H7 (cell line): ENCODE measurements at places on chromosomes 16 and 17. TPM values are rescaled to one million over a fixed set of nuclear protein-coding genes. Genes with fewer than 3 reads are reported as not detected.

DNA sequence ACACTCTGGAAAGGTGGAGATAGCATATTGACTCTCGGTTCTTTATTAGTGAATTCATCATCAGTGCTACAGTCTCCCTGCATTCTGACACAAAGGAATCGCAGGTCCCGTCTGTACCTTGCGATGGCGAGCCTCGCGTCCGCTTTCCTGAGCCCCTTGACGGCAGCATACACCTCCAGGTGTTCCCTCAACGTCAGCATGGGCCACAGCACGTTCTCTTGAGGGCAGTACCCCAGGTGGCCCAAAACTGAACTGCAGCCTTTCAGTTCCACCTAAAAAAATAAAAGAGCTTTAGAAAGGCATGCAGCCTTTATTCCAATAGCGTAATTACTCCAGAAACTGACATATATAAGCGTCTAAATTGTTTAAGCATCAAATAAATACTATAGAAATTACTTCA, 24.2 kb upstream of the ABCA9 start:
- DNase-seq, result peak; percentile 46

DNA sequence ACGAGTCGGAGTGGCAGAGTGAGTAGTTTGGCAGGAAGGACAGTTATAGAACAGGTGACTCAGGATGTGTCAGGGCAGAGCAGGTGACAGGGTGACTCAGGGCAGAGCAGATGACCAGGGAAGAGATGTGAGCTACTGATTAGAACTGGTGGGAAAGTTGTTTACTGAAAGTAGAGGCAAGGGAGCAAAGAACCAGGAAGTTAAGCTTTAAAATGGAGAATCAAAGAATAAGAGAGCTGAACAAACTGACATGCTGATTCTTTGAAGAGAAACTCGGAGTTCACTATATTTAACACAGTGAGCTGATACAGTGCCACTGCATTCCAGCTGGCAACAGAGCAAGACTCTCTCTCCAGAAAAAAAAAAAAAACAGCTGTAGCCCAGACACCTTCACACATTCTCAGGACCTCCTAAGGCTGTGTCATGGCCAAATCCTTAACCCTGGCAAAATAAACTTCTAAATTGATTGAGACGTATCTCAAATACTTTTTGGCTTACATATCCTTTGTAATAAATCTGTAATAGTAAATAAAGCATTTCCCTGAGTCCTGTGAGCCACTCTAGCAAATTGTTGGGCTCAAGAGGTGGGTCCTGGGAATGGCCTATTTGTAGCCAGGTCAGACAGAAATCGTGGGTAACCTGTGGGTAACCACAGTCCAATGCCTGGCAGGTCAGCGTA, 12.3 kb upstream of the UBE2I start:
- DNase-seq, result no peak

- no peak for DNase-seq
These were observed 901.6 kb upstream of the GOT2 start for GRCh38 chr16:59635674-59636073.

- no peak for DNase-seq
These were observed 19.8 kb downstream of the REXO5 start for GRCh38 chr16:20826039-20826566.

- DNase-seq, result no peak
These were observed 184.9 kb downstream of the WWOX start for GRCh38 chr16:78284326-78284725.

- no peak for DNase-seq
These were observed 50.7 kb upstream of the SLC25A19 start for GRCh38 chr17:75339971-75340370.

GRCh38 chr17:7219812-7220592, at the start of the genes ACADVL and DLG4:
ACADVL (plus strand) TSS chr17:7219938; CDS start chr17:7219985, 47 bp downstream.
DLG4 (minus strand) TSS chr17:7219836.
- peak; percentile 96 for DNase-seq

DNA sequence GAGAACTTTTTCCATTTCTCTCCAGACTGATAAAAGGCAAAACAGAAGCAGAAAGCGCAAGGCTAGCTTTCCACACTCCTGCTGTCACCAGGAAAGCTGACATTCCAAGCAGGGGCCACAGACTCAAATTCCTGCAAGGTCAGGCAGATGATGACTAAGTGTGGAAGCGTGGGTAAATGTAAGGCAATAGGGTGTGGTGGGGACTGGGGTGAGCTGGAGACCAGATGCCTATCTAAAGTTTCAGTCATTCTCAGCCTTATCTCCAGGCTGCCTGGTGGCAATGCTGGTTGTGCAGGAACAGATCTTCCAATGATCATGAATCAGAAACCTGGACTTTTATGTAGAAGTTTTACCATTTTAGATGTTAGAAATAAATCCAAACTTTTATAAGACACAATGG, 224.1 kb downstream of the GSG1L start:
- DNase-seq, result no peak

DNA sequence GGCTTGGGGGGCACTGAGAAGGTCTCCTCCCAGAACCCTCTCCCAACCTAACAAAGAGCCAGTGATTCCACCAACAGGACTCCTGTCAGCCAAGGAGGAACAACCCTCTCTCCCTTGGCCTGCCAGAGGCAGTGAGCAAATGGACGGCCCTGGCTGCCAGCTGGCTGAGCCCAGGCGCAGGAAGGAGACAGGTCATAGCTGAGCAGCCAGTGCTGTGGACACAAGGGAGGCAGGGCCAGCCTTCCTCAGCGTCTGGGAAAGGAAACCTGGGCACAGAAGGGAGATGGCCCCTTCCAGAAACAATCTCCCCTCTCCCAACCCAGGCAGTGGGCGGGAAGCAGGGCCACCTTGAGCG, 2.1 kb downstream of the MPO start:
- DNase-seq, result peak; percentile 65

- no peak for DNase-seq
These were observed 150.5 kb upstream of the SOX9 start for GRCh38 chr17:71970312-71970711.

The APOBR gene
- not detected in 2 replicates for total RNA-seq

The FN3K gene
- 3.3 and 3.8 TPM in 2 replicates for total RNA-seq

The MT4 gene
- total RNA-seq, result not detected in 2 replicates

The HEATR9 gene
- not detected in 2 replicates for total RNA-seq

The TMIGD1 gene
- not detected in 2 replicates for total RNA-seq
